ENCODE measurements at places on chromosomes 2 and 18.

- no peak for DNase-seq
These were observed 45.2 kb upstream of the GLS start for GRCh38 chr2:190835303-190835930.

- no peak for DNase-seq
These were observed 322.3 kb downstream of the CDH2 start for GRCh38 chr18:27854631-27855030.

- DNase-seq = no peak
These were observed 40.7 kb downstream of the POMC start for GRCh38 chr2:25127646-25128045.

- no peak for DNase-seq
These were observed 86.9 kb downstream of the CLHC1 start for GRCh38 chr2:55144922-55145820.

Data from stimulated activated CD8-positive, alpha-beta memory T cell treated with anti-CD3 and anti-CD28 coated beads, Interleukin-7, amount 100 ng/mL, for 48 hours (primary cell).